ENCODE measurements at places on chromosomes 3 and 15.

- no peak for DNase-seq
Observed at GRCh38 chr3:129950318-129951046, 24.0 kb upstream of the TRH start.

DNA sequence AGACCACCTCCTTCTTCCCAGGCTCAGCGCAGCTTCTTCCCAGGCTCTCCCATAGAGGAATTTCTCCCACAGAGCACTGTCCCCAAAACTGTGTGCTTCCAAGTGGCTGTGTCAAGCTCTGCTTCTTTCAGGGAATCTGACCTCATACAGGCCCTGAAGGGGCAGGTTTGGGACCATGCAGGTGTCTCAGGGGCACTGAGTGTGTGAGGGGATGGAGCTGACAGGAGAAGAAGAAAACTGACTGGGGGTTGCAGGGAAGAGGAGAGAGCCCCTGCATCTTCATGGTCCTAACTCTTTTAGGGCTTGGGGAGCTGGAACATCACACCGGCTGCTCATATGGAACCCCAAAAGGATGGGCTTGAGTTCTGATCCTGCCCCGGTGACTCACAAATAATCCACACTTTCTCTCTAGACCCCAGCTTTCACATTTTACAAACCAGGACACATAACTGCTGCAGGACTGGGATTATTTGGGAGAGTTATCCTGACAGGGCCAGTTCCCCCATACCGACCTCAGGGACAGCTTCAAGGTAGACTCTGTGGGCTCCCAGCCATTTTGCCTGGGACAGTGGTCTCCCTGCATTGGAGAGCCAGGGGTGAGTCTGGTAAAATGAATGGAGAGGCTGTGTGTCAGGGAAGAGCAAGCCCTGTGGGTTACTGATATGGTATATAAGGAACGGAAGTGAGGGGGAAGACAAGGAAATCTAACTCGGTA, 316.1 kb downstream of the TLE3 start:
- no peak for DNase-seq

DNA sequence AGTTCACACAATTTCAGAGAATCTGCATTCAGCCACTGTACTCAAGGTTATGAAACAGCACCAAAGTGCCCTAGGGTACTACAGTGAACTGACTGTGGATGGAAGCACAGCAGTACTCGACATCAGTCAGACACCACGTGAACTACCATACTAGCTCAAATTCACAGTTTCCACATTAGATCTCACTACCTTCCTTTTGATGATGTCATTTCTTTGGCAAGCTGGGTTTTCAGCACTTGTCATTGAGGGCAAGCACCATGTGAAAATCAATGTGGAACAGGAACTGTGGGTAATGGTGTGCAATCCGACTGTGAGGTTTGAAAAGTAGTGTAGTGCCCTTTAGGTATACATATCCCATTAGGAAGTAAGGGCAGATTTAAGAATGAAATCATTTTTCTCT, 110.5 kb upstream of the BFSP2 start:
- DNase-seq: no peak

DNA sequence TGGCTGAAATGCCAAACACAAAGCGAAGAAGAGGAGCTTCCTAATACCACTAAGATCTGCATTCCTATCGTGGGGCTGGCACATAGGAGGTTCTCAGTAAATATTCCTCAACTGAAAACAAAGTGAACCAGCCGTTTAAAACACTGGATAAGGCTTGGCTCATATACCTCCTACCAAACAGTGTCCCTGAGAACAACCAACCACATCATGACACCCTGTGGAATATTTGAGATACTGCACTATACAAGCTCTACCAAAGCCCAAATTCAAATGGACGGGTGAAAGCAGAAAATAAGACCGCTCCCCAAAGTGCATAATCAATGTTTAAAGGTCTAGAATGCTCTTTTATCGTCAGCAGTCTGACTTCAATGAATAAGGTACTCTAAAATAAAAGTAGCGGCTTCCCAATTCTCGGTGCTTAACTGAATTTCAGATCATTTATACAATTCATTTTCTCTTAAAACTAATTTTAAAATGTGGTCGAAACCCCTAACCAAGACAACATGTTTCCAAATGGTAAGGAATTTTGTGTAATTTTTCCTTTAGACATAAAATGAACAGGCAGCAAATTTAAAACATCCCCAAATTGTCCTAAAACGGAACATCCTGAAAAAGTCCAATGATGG, 425.8 kb downstream of the ERC2 start:
- DNase-seq: no peak

- DNase-seq: no peak
Observed at GRCh38 chr3:61985020-61985419, 388.3 kb downstream of the FEZF2 start.

DNA sequence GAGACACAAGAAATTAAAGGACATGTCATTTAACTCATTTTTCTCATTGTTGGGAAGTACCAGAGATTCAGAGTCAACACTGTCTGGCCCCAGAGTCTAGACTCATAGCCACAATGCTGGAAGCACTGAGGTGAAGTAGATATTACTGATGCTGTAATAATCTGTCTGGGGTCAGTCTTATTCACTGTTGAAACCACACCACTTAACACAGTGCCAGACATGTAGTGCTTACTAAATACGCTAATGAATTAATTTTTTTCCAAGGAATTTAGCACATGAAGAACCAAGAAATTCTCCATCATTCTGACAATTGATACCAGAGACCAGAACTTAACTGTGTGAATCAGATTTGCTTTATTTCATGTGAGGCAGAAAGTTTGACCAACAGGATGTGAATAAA, 150.8 kb upstream of the STAC start:
- no peak for DNase-seq

DNA sequence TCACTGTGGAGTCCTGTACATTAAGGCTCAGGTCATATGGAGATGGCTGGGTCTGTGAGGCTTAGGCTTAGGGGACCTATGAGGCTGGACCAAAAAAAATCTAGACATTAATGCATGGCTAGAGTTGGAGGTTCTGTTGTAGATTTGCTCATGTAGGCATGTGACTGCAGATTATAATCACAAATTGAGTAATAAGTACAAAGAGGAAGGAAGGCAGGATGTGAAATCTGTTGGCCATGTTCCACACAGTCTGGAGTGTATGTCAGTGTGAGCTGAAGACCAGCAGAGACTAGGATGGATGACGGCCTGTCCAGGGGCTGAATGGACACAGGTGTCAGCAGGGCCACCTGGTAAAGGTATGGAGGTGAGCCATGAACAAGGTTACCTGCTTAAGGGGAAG, at the start of gene ST3GAL6:
ST3GAL6 (plus strand) TSS at position 265 of the 400 bp plus-strand sequence. CDS start 5,101 bp downstream, outside the sequence.
- no peak for DNase-seq

DNA sequence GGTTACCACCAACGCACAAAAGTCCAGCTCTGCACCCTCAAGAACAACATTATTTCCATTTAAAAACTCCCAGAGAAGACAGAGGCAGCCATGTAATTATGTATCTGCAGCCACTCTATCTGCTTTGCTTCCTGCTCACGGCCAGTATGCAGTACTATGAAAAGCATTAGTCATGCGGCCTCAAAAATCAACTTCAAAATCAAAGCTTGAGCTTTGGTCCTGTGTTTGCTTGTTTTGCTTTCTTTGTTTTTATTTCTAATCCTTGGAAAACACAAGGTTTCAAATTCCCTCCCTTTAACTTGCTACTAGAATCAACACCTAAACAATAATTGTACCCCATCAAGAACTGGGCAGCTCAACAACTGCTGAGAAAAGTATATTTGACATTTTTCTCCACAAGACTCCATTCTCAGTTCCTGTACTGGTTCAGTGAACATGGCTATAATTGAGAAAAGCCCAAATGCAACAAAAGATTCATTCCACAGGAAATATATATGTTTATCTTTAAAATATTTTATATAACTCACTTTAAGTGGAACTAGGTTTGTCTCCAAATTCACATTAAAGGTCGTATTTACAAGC, 37.6 kb downstream of the GBE1 start:
- no peak for DNase-seq

DNA sequence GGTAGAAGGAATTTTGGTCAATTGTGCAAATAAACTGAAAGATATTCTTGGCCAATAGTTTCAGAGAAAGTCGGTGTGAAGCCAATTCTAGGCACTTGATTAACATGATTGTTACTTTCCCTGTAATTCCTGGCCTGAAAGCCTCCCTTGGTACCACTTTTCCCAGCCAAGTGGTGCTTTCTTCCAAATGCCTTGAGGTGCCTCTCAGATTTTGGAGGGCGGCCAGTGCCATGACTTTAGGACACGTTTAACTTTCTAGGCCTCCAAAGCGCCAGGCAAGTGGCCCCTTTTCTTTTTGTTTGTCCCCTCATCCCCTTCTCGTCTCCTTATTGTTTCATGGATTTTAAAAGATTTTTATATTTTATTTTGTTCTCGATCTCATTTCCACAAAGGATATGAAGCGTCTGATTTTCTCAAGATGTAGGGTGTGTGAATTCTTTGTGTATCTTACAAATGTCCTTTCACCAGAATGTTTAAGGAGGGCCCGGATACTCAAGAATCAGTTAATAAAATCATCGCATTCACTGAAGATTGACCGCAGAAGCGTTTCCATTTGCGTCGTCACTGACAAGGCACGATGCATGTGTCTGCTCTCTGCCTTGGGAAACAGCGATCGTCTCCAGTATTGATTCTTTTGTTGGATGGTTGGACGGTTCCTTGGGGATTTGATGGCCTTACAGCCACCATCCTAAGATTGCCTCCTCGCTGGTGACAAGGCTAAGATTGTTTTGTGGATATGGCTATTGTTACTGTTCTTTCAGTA, 87.8 kb downstream of the ASB7 start:
- no peak for DNase-seq

GRCh38 chr3:64647825-64648224, 40.0 kb downstream of the ADAMTS9 start:
- DNase-seq: no peak

DNA sequence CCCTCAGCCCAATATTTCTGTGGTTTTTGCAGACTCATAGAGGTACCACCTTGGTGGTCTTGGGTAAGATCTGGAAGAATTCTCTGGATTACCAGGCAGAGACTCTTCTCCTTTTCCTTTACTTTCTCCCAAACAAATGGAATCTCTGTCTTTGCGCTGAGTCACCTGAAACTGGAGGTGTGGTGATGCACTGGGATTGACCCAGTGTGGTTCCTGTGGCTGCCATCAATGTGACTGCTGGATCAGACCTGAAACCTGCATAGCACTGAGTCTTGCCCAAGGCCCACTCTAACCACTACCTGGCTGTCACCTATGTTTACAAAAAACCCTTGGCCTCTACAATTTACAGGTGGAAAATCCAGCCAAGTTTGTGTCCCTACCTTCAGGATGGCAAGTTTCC, 295.3 kb downstream of the RBMS3 start:
- no peak for DNase-seq

DNA sequence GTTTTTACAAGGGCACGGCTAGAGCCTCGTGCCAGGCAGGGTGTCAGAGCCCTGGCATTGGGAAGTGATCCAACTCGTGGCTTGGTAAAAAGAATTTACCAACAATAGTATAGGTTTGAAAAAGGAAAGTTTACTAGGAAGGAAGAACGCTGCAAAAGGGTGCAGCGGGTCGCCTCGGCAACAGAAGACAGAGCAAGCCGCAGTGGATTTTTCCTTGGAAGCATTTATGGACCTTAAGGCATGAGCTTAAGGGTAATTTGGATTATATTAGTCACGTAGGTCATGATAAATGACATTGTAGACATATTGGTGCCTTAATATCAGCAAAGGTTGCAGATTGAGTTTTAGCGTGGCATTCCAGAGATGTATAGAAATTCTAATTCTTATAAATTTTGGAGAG, 163.4 kb upstream of the PPP2R3A start:
- DNase-seq: no peak

- no peak for DNase-seq
Observed at GRCh38 chr15:39357480-39358268, 223.2 kb upstream of the THBS1 start.

DNA sequence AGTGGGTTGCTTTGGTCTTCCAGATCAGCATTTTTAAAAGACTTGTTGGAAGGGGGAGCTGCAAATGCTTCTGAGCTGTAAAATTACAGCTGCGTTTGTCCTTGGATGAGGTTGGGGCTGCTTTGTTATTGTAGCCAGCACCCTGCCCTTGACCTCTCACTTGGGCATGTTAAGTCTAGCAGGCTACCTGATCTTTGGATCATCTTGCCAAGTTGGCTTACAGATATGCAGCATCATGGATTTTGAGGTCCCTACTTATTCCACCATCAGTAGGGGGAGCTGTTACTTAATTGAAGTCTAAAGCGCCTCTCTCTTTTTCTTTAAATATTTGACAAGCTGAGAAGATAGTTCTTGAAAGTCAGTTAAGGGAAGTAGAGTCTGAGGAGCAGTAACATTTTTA, 793.0 kb downstream of the MCTP2 start:
- no peak for DNase-seq

- no peak for DNase-seq
Observed at GRCh38 chr15:52095597-52096262, 16.8 kb downstream of the BCL2L10 start.

DNA sequence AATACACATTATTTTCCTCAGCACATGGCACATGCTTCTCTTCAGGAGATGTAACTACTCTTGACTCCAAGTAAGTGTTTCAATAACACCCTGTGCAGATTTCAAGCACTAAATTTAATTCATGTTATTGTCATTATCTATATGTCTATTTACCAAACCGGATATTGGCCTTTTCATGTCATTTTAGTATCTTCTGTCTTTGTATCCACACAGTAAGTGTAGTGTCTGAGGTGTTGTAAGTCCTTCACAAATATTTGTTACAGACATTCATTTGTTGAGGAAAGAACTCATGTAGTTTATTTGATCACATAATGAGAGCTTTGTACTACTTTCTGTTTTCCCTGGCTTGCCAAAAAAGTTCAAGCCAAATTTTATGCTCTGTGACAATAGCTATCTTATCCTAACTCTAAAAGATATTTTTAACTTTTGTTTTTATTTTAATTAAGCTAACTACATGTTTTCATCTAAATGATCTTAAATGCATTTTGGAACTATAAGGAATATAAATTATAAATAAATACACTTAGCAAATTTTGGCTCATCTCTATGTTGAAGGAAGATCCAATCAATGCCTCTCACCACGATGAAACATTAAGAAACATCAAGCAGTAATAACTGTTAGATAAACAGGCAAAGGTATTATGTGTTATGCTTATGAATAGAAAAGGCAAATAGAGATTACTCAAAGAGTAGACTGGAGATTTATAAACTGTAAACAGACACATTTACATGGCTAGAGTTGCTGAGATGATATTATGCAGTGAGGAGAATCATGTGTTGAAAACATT, 48.3 kb downstream of the SPTSSB start:
- DNase-seq: no peak
